ENCODE measurements at places on chromosomes 2 and 18.

- no peak for DNase-seq
Observed at GRCh38 chr2:14015113-14015630, 617.3 kb upstream of the LRATD1 start.

DNA sequence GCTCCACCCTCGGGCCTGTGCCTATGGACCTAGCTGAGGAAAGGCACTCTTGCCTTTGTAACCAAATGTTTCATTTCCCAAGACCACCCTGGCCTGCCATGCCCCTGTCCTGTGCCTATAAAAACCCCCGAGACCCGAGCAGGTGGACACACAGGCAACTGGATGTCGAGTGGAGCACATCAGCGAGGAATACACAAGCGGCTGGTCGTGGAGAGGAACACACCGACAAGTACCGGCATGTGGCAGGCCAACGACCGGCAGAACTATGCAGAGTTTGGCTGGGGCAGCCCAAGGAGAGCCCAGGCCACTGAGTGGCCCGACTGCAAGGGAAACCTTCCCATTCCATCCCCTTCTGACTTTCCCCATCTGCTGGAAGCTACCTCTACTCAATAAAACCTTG, 1963.8 kb upstream of the CELF4 start:
- no peak for DNase-seq

DNA sequence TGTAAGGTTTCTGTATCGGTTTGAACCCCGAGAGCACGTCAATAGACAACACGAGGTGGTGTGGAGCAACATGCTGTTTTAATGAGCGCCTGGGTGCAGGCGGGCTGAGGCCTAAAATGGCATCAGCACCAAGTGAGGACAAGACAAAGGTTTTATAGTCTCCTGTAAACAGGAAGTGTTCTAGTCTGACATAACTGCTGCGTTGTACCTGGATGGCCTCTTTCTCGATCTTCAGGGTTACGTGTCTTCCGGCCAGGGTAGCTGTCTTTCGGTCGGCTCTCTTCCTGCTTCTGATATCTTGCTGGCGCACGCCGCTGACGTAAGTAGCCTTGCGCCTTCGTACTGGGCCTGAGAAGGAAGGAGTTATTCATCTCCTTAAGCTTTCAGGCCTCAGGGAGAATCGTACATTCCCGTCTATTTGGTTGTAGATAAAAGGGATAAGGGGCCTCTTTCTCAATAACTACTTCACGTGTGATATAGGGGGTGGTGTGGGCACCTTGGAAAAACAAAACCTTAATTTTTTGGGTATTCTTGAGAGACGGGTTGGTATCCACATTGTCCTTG, 53.5 kb downstream of the KYNU start:
- DNase-seq = no peak

- no peak for DNase-seq
Observed at GRCh38 chr2:239445771-239446524, 45.1 kb upstream of the HDAC4 start.

GRCh38 chr2:71082402-71083252, 14.2 kb downstream of the NAGK start:
- DNase-seq = no peak

- DNase-seq = no peak
Observed at GRCh38 chr18:31880186-31880898, 62.6 kb downstream of the TRAPPC8 start.

- no peak for DNase-seq
Observed at GRCh38 chr2:178404368-178404767, 46.6 kb downstream of the PRKRA start.

GRCh38 chr2:106098081-106098480, 96.0 kb downstream of the UXS1 start:
- DNase-seq = peak; percentile 30

GRCh38 chr2:100075532-100075931, 66.9 kb downstream of the AFF3 start:
- DNase-seq = no peak

DNA sequence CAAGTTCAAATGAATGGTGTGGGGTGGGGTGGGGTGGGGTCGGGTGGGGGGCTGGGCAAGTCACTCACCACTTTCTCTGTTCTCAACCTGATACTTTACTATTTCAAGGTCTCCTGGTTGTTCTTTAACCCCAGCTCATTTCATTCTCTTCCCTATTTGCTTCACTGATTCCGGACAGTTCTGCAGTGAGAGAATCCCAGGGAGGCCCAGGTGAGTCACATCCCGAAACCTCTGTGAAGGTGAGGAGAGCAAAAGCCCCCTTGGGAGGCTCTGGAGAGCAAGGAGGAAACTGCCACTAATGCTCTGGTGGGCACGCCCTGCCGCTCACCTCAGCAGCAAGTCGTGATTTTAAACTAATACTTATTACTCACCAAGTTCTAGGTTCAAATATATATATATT, 8.9 kb downstream of the EDAR start:
- DNase-seq = no peak

GRCh38 chr2:32172870-32173269, 7.2 kb downstream of the SLC30A6 start:
- DNase-seq = no peak

DNA sequence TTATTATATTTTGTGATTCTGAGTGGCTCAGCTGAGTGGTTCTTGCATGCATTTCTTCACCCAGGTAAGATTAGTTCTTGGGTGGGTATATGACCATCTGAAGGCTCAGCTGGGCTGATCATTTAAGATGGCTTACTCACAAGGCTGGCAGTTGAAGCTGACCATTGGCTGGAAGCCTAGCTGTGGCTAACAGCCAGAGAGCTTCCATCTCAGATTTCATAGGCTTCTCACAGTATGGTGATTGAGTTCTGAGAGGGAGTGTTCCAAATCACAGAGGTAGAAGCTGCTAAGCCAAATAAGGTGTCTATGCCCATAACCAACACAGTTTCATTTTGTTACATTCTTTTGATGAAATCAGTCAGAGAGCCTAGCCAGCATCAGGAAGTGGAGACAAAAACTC, 117.4 kb upstream of the RPRM start:
- no peak for DNase-seq

DNA sequence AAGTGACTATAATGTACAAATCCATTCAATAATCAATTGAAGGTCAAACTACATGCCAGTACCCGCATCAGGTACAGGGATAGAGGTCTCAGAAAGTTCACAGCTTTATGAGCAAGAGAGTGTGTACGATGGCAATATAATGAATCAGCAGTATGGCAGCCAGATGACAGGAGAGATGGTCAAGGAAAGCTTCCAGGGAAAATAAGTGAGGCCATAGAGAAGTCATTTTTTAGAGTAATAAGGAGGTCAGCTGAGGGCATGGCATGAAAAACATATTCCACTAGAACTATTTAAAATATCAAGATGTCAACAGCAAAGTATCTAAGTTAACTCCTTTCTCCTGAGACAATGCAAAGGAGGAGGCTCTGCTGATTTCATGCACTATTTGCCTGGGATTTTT, 108.0 kb downstream of the SLC8A1 start:
- DNase-seq = no peak

GRCh38 chr18:66582211-66582610, 21.7 kb downstream of the CDH19 start:
- no peak for DNase-seq

DNA sequence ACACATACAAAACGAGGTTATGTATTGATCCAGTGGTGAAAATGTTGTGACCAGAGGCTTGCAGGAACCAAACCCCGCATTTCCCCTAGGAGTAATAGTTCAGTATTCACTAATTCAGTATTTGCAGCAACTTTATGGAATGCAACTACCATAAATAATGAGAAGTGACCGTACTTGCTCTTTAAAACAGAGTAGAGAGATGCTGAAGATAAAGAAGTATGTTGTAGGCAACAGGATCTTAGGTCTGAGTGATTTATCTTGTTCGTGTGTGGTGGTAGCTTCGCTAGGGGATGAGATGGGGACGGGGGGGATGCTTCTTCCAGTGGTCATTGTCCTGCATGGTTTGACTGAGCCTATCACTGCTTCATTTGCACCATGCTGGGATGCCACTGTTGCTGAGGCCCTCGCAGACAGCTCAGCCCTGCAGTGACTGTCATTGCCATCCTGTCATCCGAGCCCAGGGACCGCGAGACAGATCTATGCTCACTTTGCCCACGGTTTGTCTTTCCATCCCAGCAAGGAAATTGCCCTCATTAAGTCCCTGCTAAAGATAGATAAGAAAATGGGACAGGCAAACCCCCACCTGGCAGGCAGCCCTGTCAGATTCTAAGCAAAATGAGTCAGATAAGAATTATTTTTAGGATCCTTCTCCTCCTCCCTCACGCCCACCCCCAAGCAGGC, 181.3 kb downstream of the CTIF start:
- DNase-seq = no peak

GRCh38 chr2:52695731-52696130, 1071.9 kb upstream of the CHAC2 start:
- DNase-seq = no peak

- DNase-seq = no peak
Observed at GRCh38 chr2:134468776-134469175, 214.9 kb downstream of the MGAT5 start.

DNA sequence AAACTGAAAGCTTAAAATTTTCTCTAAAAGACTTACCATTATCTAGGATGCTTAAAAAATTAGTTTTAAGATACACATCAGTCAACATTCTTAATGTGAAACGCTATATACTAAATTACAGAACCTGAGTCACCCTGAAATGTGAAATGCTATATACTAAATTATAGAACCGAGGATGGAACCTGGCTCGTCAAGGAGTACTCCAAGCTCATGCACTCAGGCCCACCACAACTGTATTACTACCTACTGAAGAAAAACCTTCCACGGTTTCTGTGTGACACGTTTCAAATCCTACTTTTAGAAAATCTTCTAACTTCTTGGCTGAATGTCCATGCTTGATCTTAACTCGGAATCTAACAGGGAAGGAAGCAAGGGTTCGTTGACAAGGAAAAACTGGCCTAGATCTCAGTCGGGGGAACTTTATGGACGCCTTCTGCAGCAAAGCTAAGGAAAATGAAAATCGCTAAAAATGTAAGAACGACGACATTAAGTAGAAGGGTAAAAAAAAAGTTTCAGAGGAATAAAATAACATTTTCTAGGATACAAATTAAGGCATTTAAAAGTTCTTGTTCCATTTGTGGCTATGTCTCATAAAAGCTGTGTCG, 1.4 kb downstream of the PRKD3 start:
- DNase-seq = no peak

DNA sequence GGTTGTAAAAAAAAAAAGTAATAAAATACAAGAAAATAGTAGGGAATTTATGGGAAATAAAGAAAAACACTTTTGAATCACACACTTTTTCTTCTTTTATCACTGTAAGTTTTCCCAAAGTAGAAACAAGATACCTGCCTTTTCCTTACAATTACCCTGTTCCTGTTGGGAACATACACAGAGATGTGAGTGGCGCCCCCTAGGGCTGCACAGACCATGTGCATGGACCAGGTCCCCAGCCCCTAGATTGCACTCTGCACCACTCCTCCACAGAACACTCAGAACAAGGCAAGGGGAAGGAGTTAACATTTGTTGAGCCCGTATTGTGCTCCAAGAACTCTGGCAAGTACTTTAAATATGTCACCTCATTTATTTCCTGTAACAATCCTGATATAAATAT, 118.7 kb upstream of the NRP2 start:
- DNase-seq = no peak

DNA sequence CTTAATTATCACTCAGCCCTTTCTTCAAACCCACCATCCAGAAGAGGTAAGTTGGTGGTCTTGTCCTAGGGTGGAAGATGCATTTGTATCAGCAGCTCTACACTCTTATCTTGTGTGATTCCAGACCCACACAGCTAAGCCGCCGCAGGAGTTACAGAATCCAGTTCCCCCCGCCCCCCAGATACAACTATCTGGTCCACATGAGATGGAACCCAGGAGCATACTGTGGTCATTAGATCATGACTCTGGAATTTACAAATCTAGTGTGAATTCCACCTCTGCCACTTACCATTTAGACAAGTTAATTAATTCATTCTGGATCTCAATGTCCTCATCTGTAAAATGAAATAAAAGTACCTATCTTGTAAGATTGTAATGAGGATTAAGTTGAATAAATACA, 486.4 kb downstream of the BCL11A start:
- DNase-seq = no peak

Measured in COLO829 (cell line).